ENCODE measurements at places on chromosomes 4 and X.

- no peak for DNase-seq
Measured at GRCh38 chr4:2261110-2261852, 628 bp downstream of the MXD4 start.

DNA sequence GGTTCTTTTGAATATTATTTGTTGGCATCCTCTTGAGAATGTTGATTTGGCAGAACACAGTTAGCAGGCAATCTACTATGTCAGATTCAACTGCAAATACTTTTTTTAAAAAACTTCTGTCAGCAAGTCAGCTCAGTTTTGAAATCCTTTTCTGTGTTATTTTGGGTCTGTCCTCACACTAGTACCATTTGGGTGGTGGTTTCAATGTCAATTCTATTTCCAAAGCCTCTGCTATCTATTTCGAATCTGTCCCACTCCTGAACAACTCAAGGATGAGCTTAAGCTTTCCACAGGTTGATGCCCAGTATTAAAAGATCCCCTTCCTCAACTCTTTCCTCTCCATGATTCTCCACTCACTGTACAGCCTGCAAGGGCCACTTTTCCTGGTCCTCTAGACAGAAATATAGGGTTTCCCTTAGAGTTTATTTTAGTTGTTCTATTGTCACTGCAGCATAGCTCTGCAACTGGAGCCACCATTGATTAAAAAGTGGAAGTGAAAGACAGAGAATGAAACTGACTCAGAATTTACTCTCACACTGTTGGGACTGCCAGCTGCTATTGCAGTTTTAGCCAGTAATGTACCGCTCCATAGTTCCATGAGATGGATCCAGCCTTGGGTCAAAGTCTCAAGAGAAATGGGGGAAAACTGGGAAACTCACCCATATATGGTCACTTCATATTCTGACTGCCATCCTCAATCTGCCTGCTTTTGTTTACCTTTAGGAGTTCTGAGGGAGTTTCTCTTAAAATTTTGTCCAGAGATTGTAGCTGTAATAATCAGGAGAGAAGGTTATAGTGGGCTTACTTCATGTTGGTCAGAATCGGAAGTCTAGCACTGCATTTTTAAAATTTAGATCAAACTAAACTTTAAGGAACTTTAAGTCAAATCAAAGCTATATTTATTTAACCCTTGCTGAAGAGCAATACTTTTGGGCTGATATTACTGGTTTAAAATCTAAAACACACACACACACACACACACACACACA is 14.6 kb downstream of the HDX start:
- DNase-seq, result no peak

DNA sequence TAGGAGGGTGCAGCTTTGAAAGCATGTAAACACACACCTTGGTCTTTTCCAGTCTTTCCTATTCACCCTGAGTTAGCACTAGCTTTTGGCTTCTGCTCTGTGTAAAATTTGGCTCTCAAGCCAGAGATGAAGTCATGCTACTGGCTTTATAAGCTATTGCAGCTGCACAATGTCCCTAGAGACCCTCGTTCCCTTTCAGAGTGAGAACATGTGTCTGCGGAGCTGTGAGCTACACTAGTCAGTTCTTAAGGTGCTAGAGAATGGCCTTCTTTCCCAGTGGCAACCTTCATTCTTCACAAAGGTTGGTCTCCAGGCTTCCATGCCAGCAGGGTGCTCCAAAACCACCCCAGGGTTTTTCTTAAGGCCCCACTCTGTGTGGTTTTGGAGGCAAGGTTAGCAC is 199.1 kb downstream of the SPATA18 start:
- DNase-seq, result no peak

DNA sequence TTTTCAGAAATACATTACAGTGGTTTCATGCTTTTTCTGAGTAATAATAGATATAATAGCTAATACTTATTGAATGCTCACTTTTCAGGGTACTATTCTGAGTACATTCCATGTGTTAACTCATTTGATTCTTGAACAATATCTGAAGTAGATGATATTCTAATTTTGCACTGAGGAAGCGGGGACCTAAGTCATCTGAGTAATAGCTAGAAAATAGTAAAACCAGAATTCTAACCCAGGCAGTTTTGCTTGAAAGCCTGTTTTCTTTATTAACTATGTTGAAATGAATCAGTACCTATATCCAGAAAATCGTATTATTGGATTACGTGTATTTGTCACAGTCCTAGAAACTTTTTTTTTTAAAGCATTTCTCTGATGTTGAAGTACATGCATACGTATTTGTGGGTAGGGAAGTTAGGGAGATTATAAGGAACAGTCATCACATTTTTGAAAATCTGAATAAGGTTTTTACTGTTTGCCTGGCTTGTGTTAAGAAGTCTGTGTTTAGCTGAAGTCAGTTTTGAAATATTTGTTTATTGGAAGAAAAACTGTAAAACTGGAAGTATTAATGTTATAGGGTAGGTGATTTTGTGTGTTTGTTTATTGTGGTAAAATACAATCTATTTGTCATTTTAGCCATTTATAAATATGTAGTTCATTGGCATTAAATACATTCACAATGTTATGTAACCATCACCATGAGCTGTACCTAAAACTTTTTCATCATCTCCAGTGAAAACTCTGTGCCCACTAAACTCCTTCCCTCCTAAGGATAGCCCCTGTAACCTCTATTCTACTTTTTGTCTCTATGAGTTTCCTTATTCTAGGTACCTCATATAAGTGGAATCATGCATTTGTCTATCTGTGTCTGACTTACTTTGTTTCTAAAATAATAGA is 55.3 kb downstream of the FIP1L1 start:
- DNase-seq, result no peak

GRCh38 chr4:68451246-68452211 is 4.3 kb downstream of the TMPRSS11E start:
- DNase-seq, result no peak

DNA sequence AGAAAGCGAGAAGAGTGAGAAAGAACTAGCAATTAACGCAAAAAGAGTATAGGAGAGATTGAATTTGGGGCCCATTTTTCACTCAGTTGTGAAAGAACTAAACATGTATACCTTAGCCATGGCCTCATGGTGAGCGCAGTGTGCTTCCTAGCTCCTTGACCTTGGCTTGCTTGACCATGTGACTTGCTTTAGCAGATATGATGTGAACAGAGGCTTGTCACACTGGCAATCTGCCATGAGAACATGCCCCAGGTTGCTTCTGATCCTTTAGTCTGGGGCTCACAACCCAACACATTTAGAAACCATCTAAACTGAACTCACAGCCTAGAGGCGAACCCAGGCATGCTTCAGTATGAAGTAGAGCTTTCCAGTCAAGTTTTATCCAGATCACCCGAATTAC is 260.1 kb upstream of the FTHL17 start:
- DNase-seq, result no peak

GRCh38 chr4:158836828-158837449 is 68.1 kb downstream of the FNIP2 start:
- no peak for DNase-seq

DNA sequence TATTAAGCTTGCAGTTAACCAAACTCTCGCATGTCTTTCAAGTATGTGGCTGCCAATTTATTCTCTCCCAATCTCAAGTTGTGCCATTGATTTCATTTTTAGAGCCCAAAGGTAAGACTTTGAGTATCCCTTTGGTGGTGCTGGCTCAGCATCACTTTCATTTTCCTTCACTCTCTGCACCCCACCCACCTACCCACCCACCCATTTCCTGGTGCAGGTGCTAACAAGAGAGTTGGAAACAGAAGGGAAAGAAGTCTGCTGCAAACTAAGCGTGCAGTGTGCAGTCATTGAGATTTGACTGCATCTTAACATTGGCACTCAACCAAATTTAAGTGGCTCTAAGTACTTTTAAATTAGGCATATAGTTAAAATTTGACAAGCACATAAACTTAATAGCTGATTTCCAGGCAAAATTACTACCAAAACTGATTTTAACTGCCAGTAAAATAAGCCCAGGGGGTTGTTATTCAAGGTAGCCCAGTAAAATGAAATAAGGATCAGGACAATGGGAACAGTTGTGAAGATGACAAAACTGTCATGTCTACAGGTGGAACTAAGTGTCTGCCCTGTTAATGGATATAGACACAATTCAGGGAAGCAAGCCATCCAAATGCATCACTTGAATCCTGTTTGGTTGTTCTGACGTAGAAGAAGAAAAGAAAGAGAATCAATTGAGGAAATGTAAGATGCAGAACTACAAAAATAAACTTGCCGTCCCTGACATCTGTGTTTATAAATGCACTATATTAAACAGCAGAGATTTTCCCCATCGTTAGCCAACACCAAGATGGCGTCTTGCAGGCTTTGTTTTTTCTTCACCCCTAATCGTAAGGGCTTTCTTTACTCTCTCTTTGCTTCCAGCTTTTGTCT is 184.2 kb downstream of the KDR start:
- no peak for DNase-seq

- DNase-seq, result no peak
Measured at GRCh38 chrX:41734530-41734929, 10.5 kb downstream of the GPR82 start.

- no peak for DNase-seq
Measured at GRCh38 chr4:79874197-79874596, 198.8 kb downstream of the ANTXR2 start.

GRCh38 chrX:72340626-72341025 is 34.9 kb upstream of the CITED1 start:
- no peak for DNase-seq

DNA sequence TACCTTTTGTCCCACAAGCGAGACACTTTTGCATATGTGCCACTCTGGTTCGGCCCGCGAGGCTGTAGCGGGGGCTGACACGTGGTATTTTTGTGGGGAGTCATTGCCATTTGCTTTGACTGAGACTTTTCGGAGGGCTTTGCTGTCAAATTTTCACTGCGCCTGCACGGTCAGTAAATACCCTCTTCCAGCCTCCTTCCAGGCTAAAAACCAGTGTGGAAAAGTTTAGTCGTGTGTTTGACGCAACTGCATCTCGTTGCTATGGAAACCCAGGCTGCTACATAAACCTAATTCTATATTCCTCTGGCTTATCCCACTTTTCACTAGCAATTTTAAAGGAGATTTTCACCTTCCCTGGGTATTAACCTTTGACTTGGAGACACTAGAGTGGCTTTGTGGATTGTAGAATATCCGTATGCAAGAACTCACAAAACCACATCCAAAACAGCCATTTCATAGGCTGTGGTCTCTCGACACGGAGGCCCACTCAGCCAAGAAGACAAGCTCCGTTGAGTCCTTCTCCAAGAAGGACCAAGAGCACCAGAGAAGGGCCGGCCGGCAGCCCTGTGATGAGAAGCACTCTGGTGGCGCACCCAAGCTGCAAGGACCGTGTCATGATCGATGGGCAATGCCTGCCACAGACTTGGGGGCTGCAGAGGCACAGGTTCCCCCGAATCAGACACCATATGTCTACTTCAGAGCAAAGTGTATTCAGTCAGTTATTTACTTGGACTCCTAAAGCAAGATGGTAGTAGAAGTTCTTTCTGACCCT is 38.4 kb upstream of the ENPP6 start:
- DNase-seq, result no peak

- no peak for DNase-seq
Measured at GRCh38 chr4:5563856-5564255, 144.5 kb downstream of the EVC2 start.

DNA sequence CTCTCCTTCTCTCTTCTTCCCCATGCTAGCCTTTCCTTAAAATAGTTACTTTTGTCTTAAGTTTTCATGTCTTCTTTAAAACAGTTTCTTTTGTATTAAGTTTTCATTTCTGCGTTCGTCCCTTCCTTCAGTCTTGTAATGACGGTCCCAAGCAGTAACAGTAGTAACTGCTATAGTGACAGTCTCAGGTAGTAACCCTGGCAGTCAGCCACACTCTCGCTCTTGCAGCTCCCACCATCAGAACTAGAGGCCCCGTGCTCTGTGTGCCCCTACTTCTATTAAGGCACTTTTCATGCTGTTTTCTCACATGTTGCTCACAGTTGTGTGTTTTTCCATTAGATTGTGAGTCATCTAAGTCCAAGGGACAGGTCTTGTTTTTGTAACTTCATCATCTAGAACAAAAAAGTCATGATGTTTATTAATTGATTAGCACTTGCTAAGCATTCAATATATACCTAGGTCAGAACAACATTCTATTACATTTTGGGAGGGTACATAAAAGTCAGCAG is 49.3 kb downstream of the C4orf33 start:
- no peak for DNase-seq

- no peak for DNase-seq
Measured at GRCh38 chrX:67601771-67602170, 58.0 kb downstream of the AR start.

- DNase-seq, result no peak
Measured at GRCh38 chr4:47032405-47033106, 1.2 kb downstream of the GABRB1 start.

DNA sequence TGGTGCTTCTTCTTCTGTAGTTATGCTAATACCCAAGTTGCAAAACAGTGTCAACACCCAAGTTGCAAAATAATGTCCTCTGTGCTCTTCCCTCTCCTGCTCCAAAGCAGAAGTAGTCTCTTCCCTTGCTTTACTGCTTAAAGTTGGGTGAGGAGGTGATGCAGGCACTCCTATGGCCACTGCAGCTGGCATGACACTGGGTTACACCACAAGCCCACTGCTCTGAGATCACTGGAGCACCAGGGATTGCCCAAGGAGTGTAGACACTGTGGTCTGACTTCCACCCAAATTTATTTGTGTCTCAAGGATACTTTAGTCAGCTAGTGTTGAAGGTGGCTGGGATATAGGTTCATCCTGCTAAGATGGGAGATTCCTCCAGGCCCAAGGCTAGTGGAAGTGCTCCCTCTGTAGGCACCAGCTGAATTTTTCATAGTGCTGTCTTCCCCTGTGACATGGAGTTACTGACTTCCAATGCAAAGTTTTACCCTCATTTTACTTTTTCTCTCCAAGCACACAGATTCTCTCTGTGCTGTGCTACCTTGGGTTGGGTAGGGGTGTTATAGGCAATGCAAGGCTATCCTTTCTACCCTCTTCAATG is 196.2 kb upstream of the TENT5D start:
- no peak for DNase-seq

- DNase-seq, result no peak
Measured at GRCh38 chr4:20658456-20658855, 41.8 kb upstream of the PACRGL start.

Data from KG1 (cell line).